Midbrain (tissue), 1 donor: ENCODE measurements at places on chromosomes 2 and 18.

GRCh38 chr2:3465844-3466481, 53.4 kb downstream of the ADI1 start:
- no peak for DNase-seq

- no peak for DNase-seq
Observed at GRCh38 chr2:196372811-196373664, 201.7 kb upstream of the STK17B start.

DNA sequence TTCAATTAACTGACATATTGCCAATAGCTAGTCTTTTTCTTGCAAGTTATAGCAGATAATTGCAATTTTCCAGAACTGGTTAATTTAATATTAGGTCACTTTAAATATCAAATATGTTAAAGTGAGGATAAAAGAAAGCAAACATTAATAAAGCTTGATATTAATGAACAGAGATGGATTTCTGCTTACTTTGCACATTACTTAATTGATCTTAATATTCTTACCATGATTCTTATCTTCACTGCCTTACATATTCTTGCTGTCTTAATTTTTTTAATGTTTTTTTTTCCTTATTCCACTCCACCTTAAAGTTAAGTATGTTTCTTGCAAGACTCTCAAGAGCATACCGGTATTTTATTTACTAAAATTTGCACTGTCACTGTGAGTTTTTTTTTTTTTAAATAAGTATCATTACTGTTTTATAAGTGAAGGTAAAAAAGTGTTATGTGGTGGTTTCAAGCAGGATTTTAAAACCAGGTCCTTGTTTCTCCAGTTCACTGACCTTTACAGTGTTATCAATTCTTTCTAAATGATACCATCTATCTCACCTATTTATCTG, 33.9 kb downstream of the PPP3R1 start:
- DNase-seq: no peak

DNA sequence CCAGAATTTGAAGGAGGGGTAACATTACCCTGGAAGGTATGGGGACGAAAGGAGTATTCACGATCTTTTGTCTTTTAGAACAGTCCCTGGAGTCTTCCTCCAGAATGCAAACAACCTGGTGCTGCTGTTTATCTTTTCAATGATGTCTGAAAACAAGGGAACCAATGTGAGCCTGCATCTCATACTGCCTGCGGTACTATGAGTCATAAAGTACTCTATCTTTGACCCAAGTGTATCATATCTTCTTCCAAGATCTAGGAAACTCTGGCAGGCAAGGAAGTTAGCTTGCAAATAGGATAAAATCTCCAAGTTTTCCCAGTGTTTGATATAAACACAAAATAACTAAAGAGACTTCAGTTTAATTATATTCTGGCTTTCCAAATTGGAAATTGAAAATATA, 968.5 kb downstream of the LRP1B start:
- DNase-seq: no peak

DNA sequence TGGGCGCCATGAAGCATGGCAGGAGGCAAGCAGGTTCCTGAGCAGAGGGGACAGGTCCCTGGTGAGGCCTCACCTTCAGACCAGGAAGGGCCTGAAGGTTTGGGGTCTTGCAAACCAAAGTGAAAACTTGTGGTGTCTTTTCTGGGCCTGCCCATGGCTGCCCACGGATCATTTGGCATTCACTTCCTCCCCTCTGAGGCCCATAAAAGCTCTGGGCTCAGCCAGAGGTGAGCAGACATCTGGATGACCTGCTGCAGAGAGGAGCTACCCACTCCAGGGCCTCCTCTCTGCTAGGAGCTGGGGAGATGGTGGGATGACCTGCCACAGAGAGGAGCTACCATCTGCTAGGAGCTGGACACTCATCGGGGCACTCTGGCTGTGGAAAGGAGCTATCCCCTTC, 112.9 kb upstream of the TMEM18 start:
- DNase-seq: no peak

GRCh38 chr18:79766308-79766707, 31.4 kb upstream of the KCNG2 start:
- no peak for DNase-seq

GRCh38 chr2:175576270-175576669, 394.8 kb upstream of the ATP5MC3 start:
- DNase-seq: no peak

- no peak for DNase-seq
Observed at GRCh38 chr2:4381773-4382172, 678.4 kb downstream of the DCDC2C start.

DNA sequence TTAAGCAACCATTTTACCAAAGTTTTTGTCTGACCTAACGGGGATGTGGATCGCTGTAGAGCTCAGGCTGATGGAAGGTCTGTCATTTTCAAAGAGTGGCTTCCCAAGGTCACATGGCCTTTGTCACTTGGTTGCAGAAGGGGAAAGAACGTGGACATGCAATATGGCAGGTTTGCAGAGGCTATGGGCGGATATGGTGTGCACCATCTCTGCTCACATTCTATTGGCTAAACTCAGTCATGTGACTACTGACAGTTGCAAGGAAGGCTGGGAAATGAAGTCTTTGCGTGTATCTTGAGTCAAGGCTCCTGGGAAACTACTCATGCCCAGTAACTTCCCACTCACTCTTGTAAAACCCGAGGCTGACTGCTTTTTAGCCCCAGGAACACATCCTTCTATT, 96.8 kb downstream of the ST6GAL2 start:
- DNase-seq: no peak

DNA sequence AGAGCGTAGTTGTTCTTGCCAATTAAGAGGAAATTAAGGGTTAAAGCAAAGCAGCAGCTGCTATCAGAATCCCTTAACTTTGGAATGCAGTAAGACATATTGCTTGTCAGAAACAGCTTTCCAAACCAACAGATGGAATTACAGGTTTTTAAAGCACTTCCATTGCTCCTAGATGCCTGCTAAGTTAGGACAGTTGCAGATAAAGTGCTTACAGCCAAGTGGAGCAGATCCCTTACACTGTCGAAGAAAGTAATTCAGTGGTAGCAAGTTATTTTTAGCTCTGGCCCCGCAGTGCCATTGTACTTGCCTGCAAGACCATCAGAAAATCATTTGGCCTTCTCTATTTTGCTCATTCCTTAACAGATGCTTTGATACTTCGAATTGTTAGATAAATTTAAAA, 5.4 kb downstream of the PDK1 start:
- DNase-seq: no peak

- no peak for DNase-seq
Observed at GRCh38 chr2:25804338-25804737, 73.9 kb downstream of the ASXL2 start.

GRCh38 chr2:239287461-239287860, 113.4 kb downstream of the HDAC4 start:
- no peak for DNase-seq

DNA sequence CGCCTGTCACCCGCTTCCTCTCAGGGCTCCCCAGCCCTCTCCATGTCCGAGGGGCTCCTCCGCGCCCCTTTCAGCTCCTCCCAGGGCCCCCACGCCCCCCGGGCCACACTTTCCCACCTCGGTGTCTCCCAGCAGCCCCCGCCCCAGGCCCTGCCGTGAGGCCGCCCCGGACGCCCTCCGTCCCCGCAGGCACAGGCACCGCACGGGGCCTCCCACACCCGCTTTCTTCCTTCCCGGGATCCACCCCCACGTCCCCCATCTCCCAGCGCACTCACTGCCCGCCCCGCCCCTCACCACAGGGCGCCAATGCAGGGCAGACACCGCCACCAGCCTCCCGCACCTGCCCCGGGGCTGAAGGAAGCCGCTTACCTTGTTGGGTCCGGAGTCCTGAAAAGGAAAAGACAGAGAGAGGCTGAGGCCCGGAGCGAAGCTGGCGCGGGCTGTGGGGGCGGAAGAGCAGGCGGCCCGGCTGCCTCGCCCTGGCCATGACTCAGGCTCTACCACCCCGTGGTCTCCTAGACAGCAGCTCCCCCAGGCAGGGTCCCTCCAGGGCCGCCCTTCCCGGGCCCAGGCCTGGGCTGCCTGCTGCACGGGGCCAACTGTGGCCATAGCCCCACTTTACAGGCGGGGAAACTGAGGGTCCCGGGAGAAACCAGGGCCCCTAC, 37.7 kb downstream of the KIF1A start:
- DNase-seq: no peak

DNA sequence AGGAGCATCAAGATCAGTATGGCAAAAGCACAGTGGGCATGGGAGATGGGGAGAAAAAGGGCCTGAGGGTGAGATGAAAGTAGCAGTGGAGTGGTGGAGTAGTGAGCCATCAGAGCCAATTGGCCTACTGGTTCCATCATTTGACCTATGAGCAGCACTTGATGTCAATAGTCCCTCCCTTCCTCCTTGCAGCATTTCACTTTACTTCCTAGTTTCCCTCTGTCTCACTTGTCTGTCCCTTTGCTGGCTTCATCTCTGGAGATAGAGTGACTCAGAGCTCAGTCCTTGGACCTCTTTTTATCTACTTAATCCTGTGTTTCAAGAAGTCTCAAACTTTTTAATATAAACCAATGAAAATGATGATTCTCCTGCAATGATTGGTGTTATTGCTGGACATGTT, 32.1 kb downstream of the FBXO48 start:
- no peak for DNase-seq

DNA sequence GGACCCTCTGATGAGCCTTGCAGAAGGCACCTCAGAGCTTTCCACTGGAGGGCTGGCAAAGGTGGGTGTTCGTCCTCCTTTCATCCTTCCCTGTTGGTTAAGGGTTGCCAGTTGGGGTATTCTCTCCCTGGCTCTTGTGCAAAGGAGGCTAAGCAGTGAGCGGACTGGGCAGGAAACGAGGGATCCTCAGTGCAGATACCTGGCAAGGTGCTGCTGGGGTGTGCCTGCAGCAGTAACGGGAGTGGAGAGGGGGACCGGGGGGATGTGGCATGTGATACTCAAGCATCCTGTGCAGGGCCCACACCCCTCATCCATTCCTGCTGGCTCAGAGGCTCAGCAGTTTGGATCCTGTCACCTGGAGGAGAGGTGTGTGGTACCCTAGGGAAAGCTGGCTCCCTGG, 4.2 kb upstream of the ADCY3 start:
- no peak for DNase-seq

DNA sequence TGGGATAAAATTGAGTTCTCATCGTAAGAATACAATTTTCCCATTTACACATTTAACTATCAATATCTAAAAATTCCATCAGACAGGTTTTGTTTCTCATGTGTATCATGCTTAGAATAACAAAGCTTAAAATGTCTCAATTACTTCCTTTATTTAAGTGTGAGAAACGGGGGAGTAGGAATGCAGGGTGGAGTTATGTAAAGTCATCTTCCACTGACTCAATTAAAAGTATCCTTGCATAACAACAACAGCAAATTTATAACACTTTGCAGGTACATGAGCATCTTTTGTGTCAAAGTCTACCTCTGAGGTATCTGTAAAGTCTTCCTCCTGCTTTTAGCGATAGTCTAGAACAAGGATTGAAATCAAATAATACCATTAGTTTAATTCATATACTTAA, 327.1 kb downstream of the EPHA4 start:
- no peak for DNase-seq

- DNase-seq: no peak
Observed at GRCh38 chr2:57549642-57550102, 496.9 kb upstream of the VRK2 start.

GRCh38 chr2:239509373-239510143, 108.7 kb upstream of the HDAC4 start:
- DNase-seq: no peak

GRCh38 chr2:70790136-70790828, at the start of gene FIGLA:
FIGLA (minus strand) TSS chr2:70790643; CDS start chr2:70790638, 5 bp downstream.
- no peak for DNase-seq

DNA sequence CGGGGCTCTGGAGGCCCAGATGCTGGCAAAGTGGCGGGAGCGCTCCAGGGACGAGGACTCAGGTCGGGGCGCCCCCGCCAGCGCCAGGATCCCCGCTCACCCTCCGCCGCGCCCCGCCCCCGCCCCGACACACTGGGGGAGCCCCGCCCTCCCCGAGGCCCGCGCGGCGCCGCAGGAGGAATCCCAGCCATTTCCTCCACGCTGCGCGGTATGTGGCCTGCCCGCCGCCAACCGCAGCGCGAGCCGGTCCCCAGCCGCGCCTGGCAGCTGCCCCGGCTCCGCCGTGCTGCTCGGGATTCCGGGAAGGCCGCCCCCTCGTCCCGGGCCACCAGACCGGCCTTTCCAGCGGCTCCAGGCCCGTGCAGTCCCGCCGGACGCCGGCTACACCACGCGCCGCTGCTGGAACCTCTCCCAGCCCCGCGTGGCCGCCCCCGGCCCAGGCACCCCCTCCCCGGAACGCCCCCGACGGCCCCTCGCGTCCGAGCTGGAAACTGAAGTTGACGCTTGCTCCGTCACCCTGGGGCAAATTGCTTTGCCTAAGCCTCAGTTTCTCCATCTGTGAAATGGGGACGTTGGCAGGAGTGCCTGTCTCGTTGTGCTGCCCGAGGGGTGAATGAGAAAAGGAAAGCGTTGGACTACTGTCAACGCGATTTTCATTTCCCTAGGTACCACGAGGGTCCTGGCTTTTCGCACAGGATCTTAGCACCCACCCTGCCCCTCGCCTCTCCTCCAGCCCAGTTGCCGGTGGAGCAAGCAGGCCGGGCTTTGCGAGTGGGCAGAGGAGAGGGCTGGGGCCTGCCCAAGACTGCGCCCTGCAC, 53.6 kb downstream of the PKDCC start:
- no peak for DNase-seq

- DNase-seq: no peak
Observed at GRCh38 chr2:108118996-108119395, 120.8 kb upstream of the SULT1C3 start.

GRCh38 chr18:36296650-36297416, 680 bp upstream of the FHOD3 start:
- DNase-seq: peak; percentile 70

DNA sequence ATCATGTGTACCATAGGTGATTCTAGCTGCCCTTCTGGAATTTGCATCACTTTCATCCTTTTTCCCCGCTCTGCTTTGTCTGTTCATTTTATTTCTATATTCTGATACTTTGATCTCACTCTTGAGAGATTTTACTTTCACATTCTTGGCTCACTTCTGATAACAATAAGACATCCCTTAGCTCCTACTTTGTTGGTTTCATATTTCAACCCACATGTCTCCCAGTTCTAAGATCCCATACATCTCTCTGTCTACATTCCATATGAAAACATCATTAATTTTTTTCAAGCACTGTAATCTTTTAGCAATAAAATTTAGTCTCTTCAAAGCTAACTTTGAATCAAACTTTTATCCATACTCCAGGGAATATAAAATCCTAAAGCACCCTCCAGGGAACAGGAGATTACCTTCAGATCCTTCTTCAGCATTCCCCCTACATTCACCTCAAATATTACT, 75.6 kb downstream of the COL3A1 start:
- no peak for DNase-seq

DNA sequence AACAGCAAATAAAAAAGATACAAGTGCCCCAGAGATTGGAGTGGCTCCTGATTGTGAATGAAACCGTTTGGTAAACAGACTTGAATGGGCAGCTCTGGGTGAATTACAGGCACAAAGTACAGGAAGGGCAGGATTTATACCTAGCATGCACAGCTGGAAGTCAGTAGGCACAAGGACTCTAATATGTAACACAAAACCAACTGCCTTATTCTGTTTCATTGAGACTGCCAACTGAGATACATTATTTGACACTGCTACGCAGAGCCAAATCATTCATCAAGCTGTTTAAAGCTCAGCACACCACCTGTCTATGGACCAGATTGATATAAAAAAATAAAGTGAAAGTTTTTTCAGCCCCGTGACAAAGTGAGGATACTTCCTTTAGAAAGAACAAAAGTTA, 541.2 kb downstream of the NUP35 start:
- no peak for DNase-seq
